NCI-H1694 (cell line): ENCODE measurements at places on chromosomes 5 and 9.

DNA sequence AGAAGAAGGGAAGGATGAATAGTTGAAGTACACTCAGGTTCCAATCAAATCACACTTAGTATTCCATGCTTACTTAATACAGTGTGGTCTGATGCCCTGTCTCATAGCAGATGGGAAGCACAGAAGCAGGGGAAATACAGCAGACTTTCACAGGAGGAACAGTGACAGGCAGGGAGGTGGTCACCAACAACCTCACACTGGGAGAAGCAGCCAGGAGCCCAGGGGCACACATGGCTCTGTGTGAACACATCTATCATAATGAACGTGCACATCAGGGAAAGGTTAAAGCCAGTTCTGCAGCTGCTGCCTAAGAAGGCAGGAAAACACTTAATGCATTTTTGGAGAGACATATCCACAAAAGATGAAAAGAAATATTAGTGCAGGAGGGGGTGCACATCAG, 312.3 kb downstream of the MED10 start:
- no peak for DNase-seq

DNA sequence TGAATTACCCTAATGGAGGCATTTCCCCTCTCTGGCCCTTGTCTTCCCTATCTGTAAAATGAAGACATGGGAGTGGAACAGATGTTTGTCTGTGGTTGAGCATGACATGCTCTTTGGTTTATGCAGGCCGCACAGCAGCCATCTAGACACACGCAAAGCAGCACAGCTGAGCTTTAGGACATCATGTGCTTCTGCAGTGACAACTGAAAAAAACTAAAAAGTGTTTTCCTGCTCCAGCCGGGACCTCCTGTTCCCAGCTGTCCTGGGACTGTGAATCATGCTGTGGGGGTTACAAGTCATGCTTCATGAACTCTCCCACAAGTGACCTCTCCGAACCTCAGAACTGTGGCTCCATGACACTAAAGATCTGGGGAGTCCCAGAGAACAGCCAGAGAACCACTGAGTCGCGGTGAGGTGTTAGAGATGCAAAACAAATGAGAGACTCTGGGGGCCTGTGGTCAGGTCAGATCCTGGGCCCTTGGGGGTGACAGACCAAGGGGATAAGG, 1.7 kb downstream of the SMIM3 start:
- DNase-seq, result no peak

DNA sequence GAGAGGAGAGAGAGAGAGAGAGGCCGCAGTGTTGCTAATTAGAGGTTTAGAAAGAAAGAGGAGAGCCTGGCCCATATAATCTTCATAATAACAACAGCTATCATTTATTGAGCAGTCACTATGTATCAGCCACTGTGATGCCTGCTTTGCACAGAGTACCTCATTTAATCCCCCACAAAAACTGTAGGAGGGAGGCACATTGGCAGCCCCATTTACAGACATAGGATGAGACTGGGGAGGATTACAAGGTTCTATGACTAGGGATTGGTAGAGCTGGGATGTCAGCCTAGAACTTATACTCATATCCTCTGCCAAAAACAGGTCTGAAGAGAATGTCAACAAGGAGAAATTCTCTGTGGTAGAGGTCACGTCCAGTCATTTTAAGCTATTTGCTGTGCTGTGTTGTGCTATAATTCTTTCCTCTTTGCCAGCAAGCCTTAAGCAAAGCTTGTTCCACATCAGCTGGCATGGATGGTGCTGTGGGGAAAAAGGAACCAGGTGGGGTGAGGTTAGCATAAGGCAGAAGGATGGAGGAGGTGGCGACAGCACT, 6.7 kb upstream of the GCNT4 start:
- no peak for DNase-seq

GRCh38 chr5:42875785-42876374, 64.2 kb upstream of the SELENOP start:
- no peak for DNase-seq

DNA sequence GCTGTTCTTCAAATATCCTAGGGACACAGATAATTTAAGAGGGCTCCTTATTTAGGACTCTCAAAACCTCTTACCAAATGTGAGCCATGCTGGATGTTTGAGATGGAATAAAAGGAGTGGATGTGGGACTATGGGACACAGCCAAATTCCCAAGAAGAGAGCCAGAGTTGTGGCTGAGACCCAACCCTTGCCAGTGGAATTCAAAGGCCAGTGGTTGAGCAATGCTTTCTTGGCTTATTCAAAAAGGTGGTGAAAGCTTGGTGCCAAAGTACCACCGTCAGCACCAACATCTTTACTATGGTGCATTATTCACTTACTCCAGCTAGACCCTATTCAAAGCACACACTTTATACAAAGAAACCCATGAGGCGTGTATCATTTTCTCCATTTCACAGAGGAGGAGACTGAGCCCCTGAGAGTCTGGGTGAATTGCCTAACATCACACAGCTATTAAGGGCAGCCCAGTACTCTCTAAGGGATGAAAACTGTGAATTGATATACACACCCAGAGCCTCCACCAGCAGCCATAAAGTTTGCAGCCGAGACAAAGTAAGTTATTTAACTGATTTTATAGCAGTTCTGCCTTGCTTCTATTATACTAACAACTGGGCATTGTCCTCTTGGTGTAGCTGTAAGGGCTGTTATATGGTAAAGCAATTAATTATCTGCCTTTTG, 391.7 kb downstream of the ACTL7B start:
- no peak for DNase-seq

GRCh38 chr9:136765041-136765440, 723 bp upstream of the LCN15 start:
- no peak for DNase-seq

DNA sequence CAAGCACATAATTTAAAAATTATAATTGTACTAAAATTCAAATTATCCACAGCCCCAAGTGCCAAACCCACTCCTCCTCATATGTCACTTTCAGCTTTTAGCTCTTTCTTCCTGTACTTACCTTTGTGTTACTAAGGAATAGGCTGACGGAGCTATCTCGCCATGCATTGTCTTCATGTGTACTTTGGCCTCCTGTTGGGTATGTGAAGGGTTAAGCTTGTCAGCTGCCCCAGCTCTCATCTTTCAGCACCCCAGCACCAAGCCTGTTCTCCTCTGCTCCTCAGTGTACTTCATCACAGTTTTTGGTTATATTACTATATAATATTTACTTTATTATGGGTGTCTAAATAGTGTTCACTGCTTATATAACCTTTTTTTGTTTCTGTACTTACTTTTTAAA, 46.2 kb downstream of the OSTF1 start:
- DNase-seq, result no peak

GRCh38 chr5:96902876-96903275, 26.6 kb downstream of the ERAP2 start:
- no peak for DNase-seq

- no peak for DNase-seq
Observed at GRCh38 chr5:89282554-89283510, 399.8 kb upstream of the MEF2C start.

DNA sequence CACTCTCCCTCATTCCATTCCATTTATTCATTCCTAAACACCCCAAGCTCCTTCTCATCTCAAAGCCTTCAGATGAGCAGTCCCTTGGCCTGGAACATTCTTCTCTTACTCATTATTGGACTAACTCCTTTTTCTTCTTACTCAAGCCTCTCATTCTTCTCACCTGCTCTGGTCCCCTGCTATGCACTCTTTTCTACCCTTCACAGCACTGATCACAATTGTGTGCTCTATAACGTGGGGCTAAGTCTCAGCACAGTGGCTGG, 212.4 kb downstream of the MAPKAP1 start:
- DNase-seq, result no peak
